Transverse colon (tissue), 4 donors: ENCODE measurements at places on chromosomes 6 and 20.
A peak's percentile ranks its signal among the peaks of the same experiment; 100 is the strongest.

GRCh38 chr6:38375341-38375740 lies 264.4 kb downstream of the BTBD9 start:
- DNase-seq, result no peak

DNA sequence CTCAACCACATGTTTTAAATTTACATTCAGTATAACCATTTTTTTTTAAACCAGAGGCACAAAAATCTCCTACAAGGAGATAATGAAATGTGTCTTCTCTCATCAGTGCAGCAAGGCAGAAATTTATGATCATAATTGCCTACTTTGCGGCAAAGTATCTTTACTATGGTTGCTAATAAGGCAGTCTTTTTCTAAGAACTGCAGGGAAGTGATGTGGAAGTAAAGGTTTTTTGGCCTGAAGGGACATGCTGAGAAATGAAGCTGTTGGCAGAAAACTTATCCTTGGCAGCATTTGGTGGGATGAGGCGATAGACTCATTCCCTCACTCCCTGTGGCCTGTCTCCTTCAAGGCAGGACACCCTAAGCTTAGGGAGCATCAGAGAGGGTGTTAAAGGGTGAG lies 48.7 kb downstream of the SCGN start:
- no peak for DNase-seq

GRCh38 chr6:33761922-33762629 lies 15.4 kb upstream of the IP6K3 start:
- peak; percentile 83 for DNase-seq

GRCh38 chr20:57384953-57385761 lies 6.0 kb upstream of the RBM38 start:
- no peak for DNase-seq

- DNase-seq, result no peak
Measured at GRCh38 chr6:82419132-82419581, 55.5 kb downstream of the TPBG start.

DNA sequence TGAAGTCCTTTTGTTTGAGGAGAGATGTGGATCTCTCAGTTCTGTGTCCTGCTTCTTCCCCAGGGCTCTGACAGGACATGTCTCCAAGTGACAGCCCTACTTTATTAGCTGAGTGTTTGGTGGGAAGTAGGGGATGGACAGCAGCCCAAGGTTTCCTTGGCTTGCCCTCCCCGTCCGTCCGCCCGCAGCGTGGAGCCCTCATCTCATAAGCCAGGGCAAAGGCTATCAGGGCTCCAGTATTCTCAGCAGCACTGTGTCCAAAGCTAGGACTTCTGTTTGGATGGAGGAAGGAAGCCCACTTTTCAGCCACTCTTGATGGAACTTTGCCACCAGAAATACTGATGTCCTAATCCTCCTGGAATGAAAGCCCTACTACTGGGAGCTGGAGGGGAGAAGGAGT lies 13.6 kb downstream of the CDC5L start:
- DNase-seq, result no peak

GRCh38 chr6:146598772-146599405 lies at the start of gene ADGB:
Gene ADGB (plus strand): TSS chr6:146598972. CDS start chr6:146599041, 69 bp downstream.
- peak; percentile 78 for DNase-seq

DNA sequence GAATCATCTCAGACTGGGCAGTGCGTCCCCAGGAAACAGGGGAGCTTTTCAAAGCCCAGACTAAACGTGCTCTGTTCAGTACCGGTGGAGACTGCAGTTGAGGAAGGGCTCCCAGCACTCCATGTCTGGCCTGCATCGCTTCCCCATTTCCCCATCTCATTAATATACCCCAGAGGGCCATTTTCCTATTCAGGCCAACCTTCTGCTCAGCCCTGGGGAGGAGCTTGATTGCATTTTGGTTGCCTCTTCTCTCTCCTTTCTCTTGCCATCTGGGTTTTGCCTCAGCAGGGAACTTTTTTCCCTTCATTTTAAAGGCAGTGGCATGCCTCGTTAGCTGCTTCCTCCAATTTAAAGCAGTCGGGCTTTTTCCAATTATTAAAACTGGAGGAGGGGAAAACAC lies 394.3 kb upstream of the SOX4 start:
- DNase-seq, result no peak

GRCh38 chr6:69155467-69155866 lies 520.4 kb downstream of the ADGRB3 start:
- DNase-seq, result no peak

DNA sequence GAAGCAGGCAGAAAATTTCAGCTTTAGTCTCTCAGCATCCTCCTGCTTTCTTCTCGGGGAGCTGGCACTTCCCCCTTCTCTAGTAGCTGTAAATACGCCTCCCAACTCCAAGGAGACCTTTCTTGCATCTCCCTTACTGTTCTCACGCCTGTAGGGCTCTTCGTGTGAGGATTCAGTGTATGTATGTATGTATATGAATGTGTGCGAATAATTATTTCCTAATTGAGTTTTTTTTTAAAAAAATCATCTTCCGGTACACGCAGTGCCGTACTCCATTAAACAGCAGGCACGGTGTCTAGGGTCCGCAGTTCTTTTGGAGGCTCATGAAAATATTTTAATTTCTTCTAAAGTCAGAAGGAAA lies 85.4 kb downstream of the HFE start:
- peak; percentile 49 for DNase-seq

DNA sequence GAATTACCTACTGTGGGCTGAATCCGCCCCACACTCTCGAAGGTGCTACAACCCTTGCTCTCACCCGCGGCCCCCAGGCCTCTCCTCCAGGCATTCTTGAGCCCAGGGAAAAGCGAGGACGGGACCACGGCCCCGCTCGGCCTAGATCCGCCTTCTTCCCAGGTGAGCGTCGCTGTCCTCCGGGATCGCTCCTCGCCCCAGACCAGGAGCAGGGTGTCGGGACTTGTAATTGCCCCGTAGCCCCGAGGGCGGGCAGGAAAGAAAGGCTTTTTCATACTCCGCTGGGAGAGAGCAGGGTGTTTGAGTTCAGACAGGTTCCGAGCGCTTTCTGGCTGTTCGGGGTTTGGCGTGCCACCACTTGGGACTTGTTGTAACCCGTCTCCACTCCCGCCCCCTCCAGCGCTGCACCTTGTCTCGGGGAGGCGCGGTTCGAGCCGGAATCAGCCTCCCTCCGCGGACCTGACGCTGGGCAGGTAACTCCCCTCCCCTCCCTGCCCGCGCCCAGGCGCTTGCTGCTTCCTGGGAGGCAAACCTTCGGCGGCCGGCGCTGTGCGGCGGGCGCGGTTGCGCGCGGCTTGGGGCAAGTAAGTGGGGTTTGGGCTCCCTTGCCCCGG lies at the start of gene FAM83B:
FAM83B (plus strand) TSS at position 529 of the 614 bp plus-strand sequence. CDS start 23,476 bp downstream, outside the sequence.
- peak; percentile 87 for DNase-seq

DNA sequence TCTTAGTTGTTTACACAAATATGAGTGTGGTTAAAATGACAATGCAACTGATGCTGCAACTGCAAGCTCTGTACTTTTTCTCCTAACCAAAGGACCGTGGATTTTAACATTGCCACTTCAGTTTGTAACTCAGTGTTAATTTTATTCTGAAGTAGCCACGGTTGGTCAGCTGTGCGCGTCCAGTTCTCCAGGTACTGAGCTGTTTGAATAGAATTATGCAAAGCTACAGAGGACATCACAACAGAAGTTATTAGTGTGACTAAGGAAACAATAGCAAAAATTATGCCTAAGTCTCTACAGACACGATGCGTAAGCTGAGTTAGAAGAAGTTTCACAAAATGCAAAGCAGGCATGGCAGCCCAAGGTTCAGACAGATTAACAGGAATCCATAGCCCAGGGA lies 4.4 kb upstream of the ABHD12 start:
- no peak for DNase-seq

DNA sequence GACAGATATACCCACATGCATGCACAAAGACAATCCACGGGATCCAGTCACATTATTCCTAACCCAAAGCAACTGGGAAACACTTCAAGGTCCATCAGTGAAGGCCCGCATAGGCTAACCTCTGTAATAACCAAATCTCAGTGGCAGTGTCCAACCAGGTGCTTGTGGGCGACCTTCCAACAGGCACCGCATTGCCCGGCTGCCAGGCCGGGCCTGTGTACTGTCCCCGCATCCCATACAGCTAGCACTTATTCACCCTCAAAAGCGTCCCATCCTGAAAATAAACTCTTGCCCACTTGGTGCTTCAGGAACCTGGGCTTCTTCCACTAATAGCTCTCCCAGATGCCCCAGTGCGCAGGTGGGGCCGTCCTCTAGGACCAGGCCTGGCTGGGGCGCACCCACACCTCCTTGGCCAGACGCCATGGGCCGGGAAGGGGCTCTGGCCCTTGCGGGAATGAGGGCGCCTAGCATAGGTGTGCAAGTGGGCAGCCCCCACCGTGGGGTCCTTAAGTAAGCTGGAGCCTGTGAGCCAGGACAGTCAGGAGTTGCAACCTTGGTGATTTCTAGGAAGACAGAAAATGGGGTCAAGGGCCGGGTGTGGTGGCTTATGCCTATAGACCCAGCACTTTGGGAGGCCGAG lies 1.1 kb upstream of the ENTPD6 start:
- DNase-seq, result no peak

GRCh38 chr6:39357998-39358686 lies 35.6 kb upstream of the KCNK16 start:
- DNase-seq, result peak; percentile 40

- DNase-seq, result no peak
Measured at GRCh38 chr6:19895866-19896692, 58.9 kb downstream of the ID4 start.
